Kasumi-1 (cell line): ENCODE measurements at places on chromosomes 2 and 18.

GRCh38 chr18:11927497-11927896 lies 19.4 kb upstream of the MPPE1 start:
- DNase-seq: no peak

- no peak for DNase-seq
These were observed 13.2 kb downstream of the KCTD18 start for GRCh38 chr2:200496696-200497095.

DNA sequence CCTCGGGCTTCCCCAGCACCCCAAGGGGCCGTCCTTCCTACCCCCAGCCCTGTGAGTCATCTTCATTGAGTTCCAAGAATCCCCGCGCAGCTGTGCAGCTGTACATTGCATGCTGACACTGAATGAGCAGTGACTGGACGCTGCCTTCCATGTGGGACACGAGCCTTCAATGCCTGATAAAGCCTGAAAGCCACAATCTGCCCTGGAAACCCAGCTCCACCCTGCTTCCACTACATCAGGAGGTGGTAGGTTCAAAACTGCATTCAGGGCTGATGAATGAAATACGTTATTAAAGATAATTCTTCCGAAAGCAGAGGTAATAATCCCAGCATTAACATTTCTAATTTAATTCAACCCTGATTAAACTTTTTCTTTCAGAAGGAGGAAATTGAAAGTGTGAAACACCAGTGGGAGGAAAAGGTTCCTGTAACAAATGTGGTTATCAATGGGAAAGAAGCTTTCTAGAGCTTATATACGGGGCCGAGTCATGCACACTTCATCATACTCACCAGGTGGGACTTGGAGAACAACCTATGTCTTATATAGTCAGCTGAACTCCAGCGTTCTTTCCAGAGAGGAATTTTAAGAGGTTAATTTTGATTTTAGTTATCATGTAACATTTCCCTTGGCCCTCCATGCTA lies 360.1 kb downstream of the LPIN1 start:
- DNase-seq: peak; percentile 41

- DNase-seq: peak; percentile 4
These were observed 86.3 kb upstream of the KCTD1 start for GRCh38 chr18:26634631-26635030.

GRCh38 chr2:2057125-2057721 lies 273.9 kb downstream of the MYT1L start:
- DNase-seq: no peak

- DNase-seq: no peak
These were observed 44.3 kb downstream of the SNRPD1 start for GRCh38 chr18:21656402-21656801.

DNA sequence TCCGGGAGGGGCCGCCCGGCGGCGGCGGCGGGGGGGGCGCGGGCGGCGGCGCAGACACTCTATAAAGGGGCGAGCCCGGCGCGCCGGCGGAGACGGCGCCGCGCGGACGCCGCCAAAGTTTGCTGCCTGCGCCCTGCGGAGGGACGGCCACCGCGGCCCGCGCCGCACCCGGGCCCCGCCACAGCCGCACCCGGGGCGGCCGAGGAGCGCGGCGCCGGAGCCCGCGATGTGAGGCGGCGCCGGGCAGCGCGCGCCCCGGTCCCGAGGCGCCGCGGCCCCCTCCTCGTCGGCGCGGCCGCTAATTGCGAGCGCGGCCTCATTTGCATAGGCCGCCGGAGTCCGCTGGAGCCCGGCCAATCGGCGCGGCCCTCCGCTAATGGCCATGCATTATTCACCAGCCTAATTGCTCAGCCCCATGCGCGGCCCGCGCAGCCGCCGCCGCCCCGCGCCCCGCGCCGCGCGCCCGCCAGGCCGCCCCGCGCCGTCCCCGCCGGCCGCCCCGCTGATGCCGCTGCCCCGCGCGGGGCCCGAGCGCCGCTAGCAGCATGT lies at the start of gene SALL3:
Gene SALL3 (plus strand): TSS at position 89 of the 549 bp plus-strand sequence. CDS start 457 bp downstream, at position 546.
- no peak for DNase-seq

GRCh38 chr2:203799908-203800307 lies 67.7 kb upstream of the CTLA4 start:
- no peak for DNase-seq

DNA sequence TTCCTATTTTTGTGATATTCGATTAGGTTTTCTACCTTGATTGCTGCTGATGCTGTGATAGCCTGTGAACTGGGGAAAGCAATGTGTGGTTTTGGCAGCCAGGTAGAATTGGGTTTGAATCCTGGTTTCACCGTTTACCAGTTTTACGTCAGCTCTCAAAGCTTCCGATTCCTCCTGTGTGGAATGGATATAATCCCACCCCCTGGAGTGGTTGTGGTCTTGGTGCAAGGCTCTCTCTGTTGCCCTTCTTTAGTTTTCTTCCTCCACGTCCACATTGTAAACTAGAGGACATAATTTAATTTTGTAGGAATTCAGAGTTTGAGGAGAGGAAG lies 45.0 kb downstream of the PHLPP1 start:
- no peak for DNase-seq

GRCh38 chr2:239330836-239331235 lies 70.0 kb downstream of the HDAC4 start:
- no peak for DNase-seq

- no peak for DNase-seq
These were observed 4.2 kb downstream of the ERFE start for GRCh38 chr2:238162846-238163441.

DNA sequence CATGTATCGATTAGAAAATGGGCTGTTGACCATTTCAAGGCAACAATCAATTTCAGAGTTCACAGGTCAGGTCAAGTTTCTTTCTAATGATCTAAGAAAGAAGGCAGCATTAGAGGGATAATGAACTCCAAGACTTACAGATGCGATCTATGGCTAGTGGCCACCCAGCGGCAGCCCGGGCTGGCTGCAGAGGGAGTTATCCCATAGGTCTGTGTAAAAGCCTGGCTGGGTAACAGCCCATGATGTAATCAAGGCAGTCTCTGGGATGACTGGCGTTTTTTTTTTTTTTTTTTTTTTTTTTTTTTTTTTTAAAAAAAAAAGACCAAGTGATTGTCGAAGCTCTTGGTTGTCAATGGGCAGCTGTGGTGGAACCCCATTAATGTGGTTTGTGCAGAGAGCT lies 171.1 kb upstream of the SKOR2 start:
- no peak for DNase-seq

DNA sequence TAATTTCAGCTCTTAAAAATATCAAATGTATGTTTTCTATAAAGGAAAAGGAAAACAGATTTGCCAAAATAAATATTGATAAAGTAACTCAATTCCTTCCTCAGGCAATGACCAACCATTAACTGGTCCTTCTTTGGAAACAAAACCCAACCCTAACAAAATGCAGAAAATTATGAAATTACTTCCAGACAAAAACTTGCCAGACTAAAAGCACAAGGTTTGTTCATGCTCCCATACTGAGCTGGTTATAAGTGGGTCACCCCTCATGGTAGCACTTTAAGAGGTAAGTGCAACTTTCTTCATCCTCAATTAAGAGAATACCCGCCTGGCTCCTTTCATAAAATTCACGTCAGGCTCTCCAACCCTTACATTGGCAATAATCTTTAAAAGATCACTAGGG lies 31.1 kb upstream of the TTC32 start:
- no peak for DNase-seq

- no peak for DNase-seq
These were observed 8.0 kb downstream of the RSAD2 start for GRCh38 chr2:6885551-6885950.

GRCh38 chr18:73896685-73897084 lies 250.9 kb downstream of the FBXO15 start:
- DNase-seq: no peak

- no peak for DNase-seq
These were observed 93.8 kb upstream of the FSIP2 start for GRCh38 chr2:185644828-185645227.

DNA sequence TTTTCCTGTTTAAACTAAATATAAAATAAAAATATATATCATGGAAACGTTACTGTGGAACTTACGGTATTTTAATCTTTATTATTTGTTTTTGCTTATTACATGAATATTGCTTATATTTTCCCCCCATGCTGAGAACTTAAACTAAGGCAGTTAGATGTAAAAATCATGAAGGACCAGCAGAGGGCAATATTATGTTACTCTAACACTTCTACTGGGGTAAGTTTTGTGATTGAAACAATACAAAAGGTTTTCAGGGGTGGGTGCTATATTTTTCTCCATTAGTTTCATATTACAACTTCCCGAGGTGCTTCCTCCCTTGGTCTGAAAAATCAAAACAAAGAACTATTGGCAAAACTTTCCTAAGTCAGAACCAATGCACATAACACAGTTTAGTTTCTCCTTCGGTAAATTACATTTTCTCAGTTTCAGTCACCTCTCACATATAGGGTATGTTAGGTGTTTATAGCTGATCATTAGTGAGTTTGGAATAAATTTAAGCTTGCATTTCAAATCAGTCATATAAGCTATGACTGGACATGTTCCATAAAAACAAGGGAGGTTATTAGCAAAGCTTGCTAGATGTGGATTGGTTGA lies 54.8 kb downstream of the ZNF407 start:
- DNase-seq: peak; percentile 54

- DNase-seq: no peak
These were observed 265.5 kb downstream of the SRBD1 start for GRCh38 chr2:45345331-45346234.

DNA sequence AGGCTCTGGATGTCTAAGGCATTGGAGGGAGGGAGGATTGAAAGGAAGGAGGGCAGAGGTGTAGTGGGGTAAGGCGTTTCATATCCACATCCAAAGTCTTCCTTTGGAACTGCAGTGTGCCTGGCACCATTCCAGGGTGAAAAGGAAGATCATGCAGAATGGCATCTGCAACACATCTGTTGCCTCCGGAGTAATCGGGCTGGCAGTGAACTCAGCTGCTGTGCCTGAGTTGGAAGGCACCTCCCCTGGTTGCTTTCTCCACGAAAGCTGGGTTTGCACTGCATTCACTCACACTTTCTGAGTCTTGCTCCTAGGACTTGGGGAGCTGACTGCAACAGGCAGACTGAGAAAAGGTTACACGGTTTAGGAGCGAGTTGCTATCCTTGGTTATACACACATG lies 30.3 kb upstream of the SEC11C start:
- DNase-seq: no peak

- DNase-seq: no peak
These were observed 820.4 kb downstream of the GALR1 start for GRCh38 chr18:78069784-78070664.

GRCh38 chr2:63225964-63226686 lies 175.5 kb downstream of the OTX1 start:
- no peak for DNase-seq

- DNase-seq: no peak
These were observed 160.8 kb downstream of the BCL2 start for GRCh38 chr18:63158676-63159291.

- no peak for DNase-seq
These were observed 1.1 kb downstream of the LRRFIP1 start for GRCh38 chr2:237628247-237629187.

DNA sequence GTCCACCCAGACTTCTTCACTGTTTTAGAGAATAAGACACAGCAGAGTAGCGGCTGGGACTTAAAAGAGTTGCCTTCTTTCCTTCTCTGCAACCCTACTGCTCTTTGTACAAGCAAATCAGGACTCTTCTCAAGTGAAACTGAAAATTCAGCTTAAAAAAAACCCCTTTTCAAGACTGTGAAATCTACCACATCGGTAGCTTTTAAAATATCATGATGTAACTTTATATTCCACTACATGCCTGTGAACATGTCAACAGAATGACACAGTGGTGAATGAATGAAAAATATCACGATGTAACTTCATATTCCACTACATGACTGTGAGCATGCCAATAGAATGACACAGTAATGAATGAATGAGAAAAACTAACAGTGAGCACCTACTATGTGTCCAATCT lies 53.4 kb downstream of the TCF4 start:
- no peak for DNase-seq

DNA sequence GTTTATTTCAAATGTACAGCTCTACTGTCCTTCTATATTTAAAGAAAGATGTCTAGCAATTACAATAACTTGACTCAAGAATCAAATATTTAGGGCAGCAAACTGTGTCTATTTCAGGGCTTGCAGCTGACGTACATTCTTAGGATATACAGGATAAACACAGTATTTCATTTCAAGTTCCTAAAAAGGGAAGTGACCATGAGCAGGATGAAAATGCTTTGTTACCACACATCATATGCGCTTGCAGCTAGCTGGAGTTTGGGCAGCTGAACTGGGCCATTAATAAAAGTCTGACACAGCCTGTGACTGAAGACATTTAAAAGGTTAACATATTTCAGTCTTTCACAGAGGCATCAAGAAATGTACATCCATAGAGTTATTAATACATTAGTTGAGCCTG lies 264.6 kb upstream of the TRIB2 start:
- peak; percentile 75 for DNase-seq

DNA sequence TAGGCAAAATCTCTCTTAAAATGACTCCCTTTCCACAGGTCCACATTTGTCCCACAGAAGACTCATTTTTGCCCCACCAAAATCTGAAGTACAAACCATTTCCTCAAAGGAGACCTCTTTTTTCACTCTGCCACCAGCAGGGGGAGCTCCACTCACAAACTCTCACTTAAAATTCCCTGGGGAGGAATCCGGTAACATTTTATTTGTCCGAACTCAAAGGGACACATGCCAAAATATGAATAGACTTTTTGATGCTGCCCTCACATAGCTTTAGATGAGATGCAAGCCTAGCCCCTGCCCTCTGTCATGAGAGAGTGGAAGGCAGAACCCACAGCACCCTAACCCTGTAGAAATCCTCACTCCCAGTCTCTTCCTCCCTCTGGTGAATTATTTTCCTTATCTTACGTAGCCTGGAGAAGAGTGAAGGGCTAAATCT lies 57.1 kb downstream of the RMDN2 start:
- DNase-seq: peak; percentile 49

DNA sequence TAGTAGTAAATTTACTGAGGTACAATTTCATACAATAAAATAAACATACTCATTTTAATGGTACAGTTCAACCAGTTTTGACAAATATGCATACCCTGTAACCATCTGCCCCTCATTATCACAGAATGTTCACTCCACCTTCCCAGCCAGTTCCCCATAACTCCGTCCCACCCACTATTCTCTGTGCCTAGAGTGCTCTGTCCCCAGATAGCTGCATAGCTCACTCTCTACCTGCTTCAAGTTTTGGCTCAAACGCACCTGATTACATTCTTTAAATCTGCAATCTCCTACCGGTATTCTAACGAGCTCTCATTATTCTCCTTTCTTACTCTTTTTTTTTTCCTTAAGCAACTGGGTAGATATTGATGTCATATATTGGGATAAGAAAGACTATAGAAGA lies 161.9 kb upstream of the SMAD7 start:
- DNase-seq: no peak

GRCh38 chr18:51009072-51009471 lies 20.9 kb upstream of the SMAD4 start:
- peak; percentile 31 for DNase-seq

- DNase-seq: no peak
These were observed 499.0 kb downstream of the TXNL1 start for GRCh38 chr18:56139372-56139771.

- peak; percentile 38 for DNase-seq
These were observed 25.5 kb upstream of the ITGA4 start for GRCh38 chr2:181431674-181432073.

GRCh38 chr2:199409759-199410529 lies 47.8 kb downstream of the SATB2 start:
- no peak for DNase-seq

- no peak for DNase-seq
These were observed 30.8 kb upstream of the ODC1 start for GRCh38 chr2:10478916-10479315.
